ENCODE measurements at places on chromosomes 3 and 15.

GRCh38 chr3:35088943-35089342 is 550.4 kb upstream of the ARPP21 start:
- H3K27me3 ChIP-seq, result no peaks in the 10 kb centered on the region
- H3K27ac ChIP-seq, result no peak overlapping the region
- DNase-seq, result no peak
- no peaks in the 10 kb centered on the region for H3K36me3 ChIP-seq
- no peaks in the 10 kb centered on the region for H3K4me1 ChIP-seq

DNA sequence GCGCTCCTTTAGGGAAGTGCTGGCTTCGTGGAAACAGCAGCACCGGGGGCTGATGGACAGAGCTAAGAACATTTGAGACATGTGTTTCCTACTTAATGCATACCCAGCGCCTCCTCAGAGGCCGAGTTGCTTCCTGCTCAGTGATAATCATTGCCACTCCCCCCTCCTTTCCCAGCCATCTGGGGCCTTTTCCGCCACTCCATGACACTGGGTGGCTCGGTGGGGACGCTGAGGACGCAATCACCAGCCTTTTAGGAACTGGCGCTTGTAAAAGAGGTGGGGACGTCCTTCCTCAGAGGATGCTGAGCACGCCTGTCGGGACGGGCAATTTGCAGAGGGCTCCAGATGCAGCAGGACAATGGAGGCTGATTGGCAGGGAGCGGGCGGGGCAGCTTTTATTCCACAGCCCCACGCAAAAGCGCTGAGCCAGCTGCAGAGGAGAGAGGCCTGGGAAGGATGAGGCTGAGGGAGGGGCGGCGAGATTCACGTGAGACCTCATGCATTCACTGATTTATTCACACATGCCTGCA is 22.2 kb upstream of the IQSEC1 start:
- peaks cover 11% of the 10 kb centered on the region for H3K4me1 ChIP-seq
- no peak overlapping the region for H3K27ac ChIP-seq
- peak; percentile 51 for DNase-seq
- no peaks in the 10 kb centered on the region for H3K36me3 ChIP-seq
- no peak overlapping the region for H3K4me3 ChIP-seq
- H3K27me3 ChIP-seq, result peaks cover 13% of the 10 kb centered on the region

GRCh38 chr3:23421811-23422516 is 218.8 kb downstream of the UBE2E2 start:
- H3K4me3 ChIP-seq, result no peak overlapping the region
- H3K4me1 ChIP-seq, result no peaks in the 10 kb centered on the region
- no peaks in the 10 kb centered on the region for H3K27me3 ChIP-seq
- DNase-seq, result no peak

DNA sequence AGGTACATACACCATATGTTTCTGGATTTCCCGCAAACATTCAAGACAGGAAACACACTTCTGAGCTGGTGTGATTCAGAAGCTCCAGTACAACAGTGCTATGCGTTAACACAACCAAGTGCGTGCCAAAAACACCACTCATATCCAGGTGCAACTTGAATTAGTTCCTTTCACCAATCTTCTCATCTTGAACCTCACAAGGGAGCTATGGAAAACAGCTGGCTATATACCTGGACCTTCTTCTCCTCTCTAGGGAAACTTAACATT is 31.3 kb downstream of the SUSD5 start:
- no peak overlapping the region for H3K27ac ChIP-seq
- H3K36me3 ChIP-seq, result no peaks in the 10 kb centered on the region
- H3K4me1 ChIP-seq, result no peaks in the 10 kb centered on the region
- no peaks in the 10 kb centered on the region for H3K27me3 ChIP-seq
- no peak overlapping the region for H3K4me3 ChIP-seq

DNA sequence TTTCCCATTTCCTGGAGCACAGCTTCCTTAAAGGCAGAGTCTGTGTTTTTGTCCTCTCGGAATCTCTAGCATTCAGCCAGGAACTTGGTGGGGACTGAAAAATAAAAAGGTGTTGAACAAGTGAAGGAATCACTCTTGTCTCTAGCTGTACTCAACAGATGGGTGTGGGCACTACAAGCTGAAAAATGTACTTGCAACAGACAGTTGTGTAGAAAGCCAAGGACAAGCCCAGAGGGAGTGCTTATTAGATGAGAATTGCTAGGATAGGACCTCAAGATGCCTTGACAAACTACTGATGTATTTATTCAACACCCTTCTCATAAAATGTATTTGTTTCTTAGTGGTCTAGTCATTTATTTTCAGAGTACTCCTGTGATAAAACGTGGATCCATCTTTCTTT is 95.1 kb downstream of the CHCHD6 start:
- no peaks in the 10 kb centered on the region for H3K36me3 ChIP-seq
- DNase-seq, result no peak
- no peaks in the 10 kb centered on the region for H3K27me3 ChIP-seq
- no peaks in the 10 kb centered on the region for H3K4me1 ChIP-seq
- no peak overlapping the region for H3K4me3 ChIP-seq

GRCh38 chr15:69089258-69089657 is 71.2 kb upstream of the GLCE start:
- no peaks in the 10 kb centered on the region for H3K36me3 ChIP-seq
- DNase-seq, result no peak
- H3K27ac ChIP-seq, result no peak overlapping the region

DNA sequence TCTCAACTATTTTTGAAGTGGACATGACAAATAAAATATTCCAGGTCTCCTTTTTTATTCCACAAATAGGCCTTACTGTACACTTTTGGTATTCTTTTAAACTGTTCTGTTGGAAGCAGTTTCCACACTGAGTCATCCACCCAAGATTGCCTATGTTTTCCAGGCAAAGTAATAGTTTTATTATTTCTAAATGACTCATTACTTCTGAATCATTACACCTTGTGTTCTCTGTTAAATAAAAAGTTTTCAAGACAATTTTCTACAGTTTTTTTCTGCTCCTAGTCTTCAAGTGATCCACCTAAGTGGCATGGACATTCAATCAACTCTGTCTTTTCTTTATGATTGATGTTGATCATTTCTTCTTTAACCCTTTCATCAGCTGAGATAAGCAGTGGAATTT is 26.5 kb downstream of the PPP2R3A start:
- peak; percentile 46 for DNase-seq
- H3K27ac ChIP-seq, result no peak overlapping the region
- H3K4me1 ChIP-seq, result no peaks in the 10 kb centered on the region
- no peaks in the 10 kb centered on the region for H3K27me3 ChIP-seq
- no peak overlapping the region for H3K4me3 ChIP-seq

DNA sequence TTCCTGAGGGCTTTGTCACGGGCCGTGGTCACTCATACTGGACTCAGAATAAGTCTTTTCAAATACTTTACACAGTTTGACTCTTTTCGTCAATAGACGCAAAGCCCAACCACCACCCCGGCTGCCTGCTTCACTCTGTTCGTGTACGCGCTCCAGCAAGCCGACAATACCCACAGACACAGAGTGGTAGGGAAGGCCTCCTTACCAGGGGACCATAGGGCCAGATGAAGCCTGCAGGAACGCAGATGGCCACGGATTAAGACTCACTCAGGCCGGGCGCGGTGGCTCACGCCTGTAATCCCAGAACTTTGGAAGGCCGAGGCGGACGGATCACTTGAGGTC is 29.7 kb downstream of the EFCAB12 start:
- H3K27ac ChIP-seq, result peak overlapping the region; percentile 69
- H3K4me1 ChIP-seq, result peaks cover 9% of the 10 kb centered on the region
- peaks cover 7% of the 10 kb centered on the region for H3K36me3 ChIP-seq
- no peak for DNase-seq

DNA sequence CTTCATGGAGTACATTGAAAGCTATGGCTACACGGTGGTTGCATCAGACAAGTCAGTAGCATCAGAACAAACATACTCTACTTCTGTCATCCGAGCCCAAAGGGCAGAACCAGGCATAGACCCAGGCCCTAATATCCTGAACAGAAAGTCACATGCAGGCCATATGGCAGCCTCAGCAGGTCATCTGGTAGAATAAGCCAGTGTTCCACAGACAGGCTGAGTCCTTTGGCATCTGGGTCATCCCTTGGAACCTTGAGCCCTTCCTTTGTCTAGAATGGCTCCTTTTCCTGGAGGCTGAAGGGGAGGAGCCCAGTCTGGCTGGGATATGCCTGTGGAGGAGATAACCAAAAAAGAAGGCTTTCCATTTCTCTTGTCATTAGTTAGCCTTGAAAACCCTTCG is 29.2 kb downstream of the SEMA6D start:
- peaks cover 2% of the 10 kb centered on the region for H3K4me1 ChIP-seq
- peaks cover 27% of the 10 kb centered on the region for H3K36me3 ChIP-seq
- no peak for DNase-seq
- no peak overlapping the region for H3K27ac ChIP-seq
- H3K4me3 ChIP-seq, result no peak overlapping the region

GRCh38 chr3:155978324-155978723 is 107.9 kb downstream of the GMPS start:
- no peaks in the 10 kb centered on the region for H3K27me3 ChIP-seq
- DNase-seq, result no peak
- no peak overlapping the region for H3K27ac ChIP-seq
- H3K36me3 ChIP-seq, result no peaks in the 10 kb centered on the region
- H3K4me1 ChIP-seq, result no peaks in the 10 kb centered on the region
- H3K4me3 ChIP-seq, result no peak overlapping the region

DNA sequence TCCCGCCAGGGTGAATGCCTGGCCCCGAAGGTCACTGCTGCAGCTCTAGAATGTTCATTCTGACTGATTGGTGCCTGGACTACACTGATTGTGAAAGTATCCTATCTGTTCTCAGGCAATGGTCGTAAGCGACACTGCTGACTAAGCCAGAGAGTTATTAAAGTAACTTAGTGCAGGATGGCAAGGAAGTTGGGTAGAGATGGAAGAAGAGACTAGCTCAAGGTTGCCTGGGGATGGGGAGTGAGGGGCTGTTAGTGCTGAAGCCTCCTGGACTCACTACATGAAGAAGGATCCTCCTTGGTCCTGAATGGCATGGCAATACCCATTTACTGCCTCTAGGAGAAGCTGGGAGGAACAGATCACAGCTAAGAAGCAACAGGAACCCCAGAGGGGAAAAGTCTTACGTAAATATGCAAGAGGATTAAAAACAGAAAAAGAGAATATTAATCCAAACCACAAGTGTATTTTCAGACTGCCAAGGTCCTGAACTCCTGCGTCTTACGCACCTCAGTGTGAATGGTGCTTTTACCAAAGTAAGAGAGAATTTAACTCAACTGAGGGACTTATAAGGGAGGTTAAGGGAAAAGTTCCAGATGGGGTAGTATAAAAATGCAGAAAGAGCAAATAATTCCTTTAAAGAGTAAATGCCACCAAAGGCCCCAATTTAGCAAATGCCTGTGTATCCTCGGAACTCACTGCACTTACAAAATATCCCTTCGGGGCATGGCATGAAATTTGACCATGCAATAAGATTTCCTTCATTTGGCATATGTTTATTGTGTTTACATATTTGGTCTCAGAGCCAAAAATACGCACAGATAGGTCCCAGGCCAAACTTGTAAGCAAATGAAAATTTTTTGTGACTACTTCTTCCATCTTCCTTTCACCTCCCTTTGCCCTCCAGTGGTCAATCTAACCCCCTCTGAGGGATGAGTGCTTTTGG is 64.0 kb upstream of the DGKG start:
- H3K4me1 ChIP-seq, result peaks cover 8% of the 10 kb centered on the region
- no peak overlapping the region for H3K27ac ChIP-seq
- no peaks in the 10 kb centered on the region for H3K36me3 ChIP-seq
- no peaks in the 10 kb centered on the region for H3K27me3 ChIP-seq

DNA sequence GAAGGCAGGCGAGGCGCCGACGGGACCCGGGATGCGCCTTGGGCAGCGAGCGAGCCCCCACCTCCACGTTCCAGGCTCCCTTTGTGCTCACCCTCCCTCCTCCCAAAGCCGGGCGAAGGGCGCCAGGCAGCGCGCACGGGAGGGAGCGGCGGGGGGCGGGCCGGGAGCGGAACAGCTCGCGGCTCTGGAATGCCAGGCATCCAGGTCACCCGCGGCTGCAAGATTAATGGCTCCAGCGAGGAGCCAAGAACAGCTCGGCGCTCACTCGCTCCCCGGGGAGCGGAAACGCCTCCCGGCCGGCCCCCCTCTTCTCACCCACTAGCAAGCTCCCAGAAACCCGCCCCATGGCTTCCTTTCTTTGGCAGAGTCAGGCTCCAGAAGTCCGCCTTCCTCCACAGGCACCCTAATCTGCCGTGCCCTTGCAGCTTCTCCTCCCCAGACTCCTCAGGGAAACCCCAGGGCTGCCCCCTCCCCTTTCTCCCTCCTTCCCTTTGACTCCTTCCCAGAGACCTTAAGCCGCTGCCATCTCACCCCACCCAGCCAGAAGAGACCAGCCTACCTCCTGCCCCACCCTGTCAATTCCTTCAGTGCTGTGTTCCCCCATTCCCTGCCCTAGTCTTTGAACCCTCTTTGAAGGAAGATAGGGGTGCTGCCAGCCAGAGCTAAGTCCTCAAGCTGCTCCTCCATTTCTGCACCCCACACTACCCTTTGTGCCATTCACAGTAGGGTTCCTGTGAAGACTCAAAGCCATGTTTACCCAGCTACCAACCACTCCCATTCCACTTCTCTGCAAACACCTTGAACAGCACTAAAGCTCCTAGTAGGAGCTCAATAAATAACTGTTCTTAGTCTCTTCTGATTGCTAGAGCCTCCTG is 9.9 kb downstream of the AMOTL2 start:
- H3K27ac ChIP-seq, result peak overlapping the region; percentile 79
- H3K4me1 ChIP-seq, result peaks cover 100% of the 10 kb centered on the region
- H3K27me3 ChIP-seq, result no peaks in the 10 kb centered on the region
- peaks cover 96% of the 10 kb centered on the region for H3K36me3 ChIP-seq

DNA sequence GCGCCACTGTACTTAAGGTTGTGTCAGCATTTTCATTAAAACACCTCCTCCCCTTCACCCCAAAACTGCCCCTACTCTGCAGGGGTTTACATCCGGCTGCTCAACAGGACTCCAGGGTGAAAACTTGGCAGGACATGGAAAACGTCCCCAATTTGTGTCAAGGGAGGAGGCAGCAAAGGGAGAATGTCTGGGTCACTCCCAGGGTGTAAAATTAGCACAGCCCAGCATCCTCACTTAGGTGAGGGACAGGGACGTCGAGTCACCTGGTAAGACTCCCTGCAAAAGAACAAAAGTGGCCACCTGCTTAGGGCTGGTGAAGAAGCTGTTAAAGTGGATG is 532.3 kb downstream of the FOXP1 start:
- DNase-seq, result no peak
- no peak overlapping the region for H3K4me3 ChIP-seq
- no peak overlapping the region for H3K27ac ChIP-seq
- H3K36me3 ChIP-seq, result peaks cover 27% of the 10 kb centered on the region
- H3K4me1 ChIP-seq, result peaks cover 5% of the 10 kb centered on the region
- H3K27me3 ChIP-seq, result no peaks in the 10 kb centered on the region

DNA sequence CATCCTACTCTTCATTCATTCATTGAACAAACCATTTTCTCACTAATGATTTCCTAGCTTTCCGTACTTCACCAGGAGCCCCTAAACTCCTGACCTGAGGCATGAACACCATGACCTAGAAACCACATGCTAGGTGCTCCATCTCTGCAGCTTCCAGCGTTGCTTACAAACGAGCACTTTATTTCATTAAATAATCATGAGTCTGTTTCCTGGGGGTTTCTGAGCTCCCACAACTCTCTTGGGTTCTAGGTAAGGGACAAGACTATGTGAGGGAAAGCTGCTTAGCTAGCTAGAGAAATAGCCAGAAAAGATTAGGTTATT is 1.3 kb downstream of the MAP2K1 start:
- H3K4me3 ChIP-seq, result peak overlapping the region; percentile 92
- peaks cover 8% of the 10 kb centered on the region for H3K36me3 ChIP-seq
- no peak for DNase-seq
- peaks cover 13% of the 10 kb centered on the region for H3K4me1 ChIP-seq

Measured in muscle of leg (tissue), 16 donors.